ENCODE measurements at places on chromosomes 3 and 15. TPM values are rescaled to one million over a fixed set of nuclear protein-coding genes. Genes with fewer than 3 reads are reported as not detected.

The CALML4 gene
- polyA plus RNA-seq: 1.2 TPM

The SLC51A gene
- not detected for polyA plus RNA-seq

The FGD5 gene
- polyA plus RNA-seq: 0.09 TPM

The SLC9C1 gene
- polyA plus RNA-seq: not detected

The OSTN gene
- polyA plus RNA-seq: 1.7 TPM

The TAGLN3 gene
- polyA plus RNA-seq: 15.0 TPM

The LARP6 gene
- polyA plus RNA-seq: 8.0 TPM

The C15orf62 gene
- polyA plus RNA-seq: not detected

The CTXN2 gene
- polyA plus RNA-seq: 3.8 TPM

The GOLGA6L9 gene
- polyA plus RNA-seq: 2.7 TPM

The ZNF662 gene
- 6.5 TPM for polyA plus RNA-seq

The PLCB2 gene
- not detected for polyA plus RNA-seq

The ACTC1 gene
- polyA plus RNA-seq: 2.6 TPM

The SEC22C gene
- 54.1 TPM for polyA plus RNA-seq

The CHL1 gene
- 62.3 TPM for polyA plus RNA-seq

The COX5A gene
- 373 TPM for polyA plus RNA-seq

The PIGZ gene
- 1.7 TPM for polyA plus RNA-seq

The RASL12 gene
- not detected for polyA plus RNA-seq
